ENCODE measurements at places on chromosomes 1 and 21.

DNA sequence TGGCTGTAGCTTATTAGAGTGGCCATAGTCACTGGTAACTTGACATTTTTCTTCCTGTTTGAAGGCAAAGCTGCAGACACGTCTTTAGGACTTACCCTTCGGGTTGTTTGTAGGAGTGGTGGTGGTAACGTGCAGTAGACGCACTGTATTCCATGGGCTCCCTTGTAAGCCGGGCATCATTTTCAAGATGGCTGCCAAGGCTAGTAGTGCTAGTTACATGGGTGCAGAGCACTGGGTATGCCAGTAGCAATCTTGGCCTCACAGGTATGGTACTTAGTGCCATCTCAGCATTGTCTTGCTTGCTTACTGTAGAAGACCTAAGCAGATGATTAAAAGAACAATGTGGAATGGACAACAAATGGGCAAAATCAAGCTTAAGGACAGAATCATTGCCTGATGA is 1.9 kb downstream of the YBX1 start:
- DNase-seq, result no peak

DNA sequence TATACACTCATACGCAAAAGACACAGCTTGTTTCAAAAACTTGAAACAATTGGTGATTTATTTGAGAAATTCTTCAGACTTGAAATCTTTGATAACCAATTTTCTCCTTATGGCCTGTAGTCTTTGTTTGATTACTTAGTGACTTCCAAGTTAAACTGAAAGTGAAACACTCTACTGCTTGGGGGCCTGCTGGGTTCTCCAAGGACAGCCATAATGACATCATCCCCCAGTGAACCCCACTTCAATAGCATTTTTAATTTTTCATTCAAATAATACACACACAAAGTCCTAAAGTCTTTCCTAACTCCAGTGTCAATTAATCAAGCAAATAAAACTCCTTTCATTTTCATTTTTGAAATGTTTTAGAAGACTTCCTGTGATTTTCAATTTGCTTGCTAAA is 59.2 kb downstream of the KRTAP19-8 start:
- DNase-seq, result no peak

DNA sequence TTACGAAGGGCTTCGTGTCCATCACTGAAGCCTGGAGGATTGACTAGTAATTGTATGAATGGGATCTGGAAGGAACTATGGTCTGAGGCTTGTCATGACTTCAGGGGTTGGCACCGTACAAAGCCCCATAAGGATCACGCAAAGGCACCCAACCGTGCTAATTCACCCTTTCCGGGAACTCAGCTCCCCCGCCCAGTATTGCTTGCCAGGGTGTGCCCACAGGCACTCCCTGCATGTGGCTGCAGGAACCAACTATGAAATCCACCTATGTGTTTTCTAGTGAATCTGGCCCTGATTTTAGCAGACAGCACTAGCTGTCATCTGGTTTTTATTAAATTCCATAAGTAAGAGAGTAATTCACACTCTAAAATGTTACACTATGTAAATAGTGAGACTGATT is 139.2 kb downstream of the TM2D1 start:
- no peak for DNase-seq

- no peak for DNase-seq
Measured at GRCh38 chr1:39677645-39678044, 5.7 kb upstream of the NT5C1A start.

- DNase-seq, result no peak
Measured at GRCh38 chr21:44298301-44298700, 1.6 kb upstream of the PFKL start.

DNA sequence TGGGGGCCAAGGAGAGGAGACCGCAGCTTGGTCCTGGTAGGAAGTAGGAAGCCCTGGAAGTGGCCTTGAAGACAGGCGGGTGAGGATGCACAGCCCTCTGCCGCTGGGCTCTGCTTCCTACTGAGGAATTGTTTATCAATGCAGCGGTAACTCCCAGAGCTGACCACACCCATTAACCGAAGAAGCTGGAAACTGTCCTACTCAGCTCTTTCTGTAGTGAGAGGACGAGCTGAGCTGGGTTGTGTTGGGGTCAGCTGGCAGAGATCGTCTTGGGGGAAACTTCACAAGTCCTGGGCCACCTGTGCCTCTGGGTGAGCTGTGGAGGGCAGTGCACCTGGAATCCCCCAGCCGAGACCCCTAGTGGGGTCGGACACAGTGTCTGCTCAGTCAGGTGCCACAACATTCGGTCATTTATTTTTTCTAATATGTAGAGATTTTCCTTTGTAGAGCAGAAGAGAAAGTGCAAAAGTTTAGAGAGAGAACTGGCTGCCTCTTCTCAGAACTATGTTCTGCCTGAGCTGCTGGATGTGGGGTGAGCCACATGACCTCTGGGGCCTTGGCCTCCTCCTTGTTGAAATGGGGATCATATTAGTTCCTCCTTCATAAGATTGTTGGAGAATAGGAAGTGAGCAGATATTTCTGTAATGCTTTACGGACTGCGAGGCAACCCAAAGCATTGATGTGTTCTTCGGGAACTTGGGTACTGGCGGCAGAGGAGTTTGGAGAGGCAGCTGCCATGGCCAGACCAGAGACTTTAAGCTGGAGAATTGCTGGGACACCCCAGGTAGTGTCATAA is 3.6 kb downstream of the NECAP2 start:
- no peak for DNase-seq

DNA sequence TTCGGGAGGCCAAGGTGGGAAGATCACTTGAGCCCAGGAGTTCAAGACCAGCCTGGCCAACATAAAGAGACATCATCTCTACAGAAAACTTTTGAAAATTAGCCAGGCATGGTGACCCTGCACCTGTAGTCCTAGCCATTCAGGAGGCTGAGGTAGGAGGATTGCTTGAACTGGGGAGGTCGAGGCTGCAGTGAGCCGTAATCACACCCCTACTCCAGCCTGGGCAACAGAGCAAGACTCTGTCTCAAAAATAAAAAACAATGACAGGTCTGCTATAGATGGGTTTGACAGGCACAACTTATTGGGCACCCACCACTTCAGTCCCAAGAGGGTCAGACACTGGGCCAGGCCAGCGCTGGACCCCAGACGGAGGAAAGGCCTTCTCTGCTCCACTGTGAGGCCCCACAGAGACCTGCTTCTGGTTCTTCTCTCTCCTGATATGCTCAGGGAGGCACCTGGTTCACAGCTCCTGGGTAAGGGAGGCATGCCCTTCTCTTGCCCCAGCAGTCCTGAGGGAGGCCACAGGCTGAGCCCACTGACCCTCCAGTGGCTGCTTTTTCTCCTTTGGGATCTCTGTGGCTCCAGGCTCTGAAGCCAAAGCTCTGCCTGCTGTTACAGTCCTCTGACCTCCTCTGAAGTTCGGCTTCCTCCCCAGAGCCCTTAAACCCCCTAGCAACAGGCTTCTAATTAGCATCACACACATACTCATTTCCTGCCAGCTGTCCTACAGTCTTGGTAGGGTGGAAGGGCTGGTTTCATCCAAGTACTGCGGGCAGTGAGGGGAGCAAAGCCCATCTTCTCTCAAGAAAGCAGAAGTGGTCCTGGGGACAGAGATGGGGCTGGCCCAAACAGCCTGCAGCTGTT is 14.4 kb downstream of the S100A16 start:
- no peak for DNase-seq

GRCh38 chr1:35115459-35116383 is 36.5 kb downstream of the ZMYM1 start:
- no peak for DNase-seq

GRCh38 chr1:95084317-95085176 is 11.8 kb upstream of the ALG14 start:
- DNase-seq, result no peak

DNA sequence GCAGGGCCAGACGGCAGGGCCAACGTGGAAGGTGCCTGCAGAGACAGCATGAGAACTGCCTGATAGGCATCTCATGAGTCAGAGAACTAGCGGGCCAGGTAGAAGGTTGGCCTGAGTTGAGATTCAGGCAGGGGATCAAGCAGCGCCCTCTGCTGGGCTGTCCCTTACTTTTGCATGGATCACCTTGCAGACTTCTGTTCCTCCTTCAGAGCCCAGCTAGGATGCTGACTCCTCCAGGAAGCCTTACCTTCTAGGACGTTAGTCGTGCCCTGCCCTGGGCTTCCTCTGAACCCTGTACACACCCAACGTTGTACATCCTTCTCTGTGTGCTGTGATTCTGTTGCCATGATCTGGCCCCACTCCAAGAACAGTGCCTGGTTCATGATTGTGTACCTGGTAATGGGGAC is 231.3 kb upstream of the VAMP3 start:
- DNase-seq, result no peak

GRCh38 chr1:246001837-246002230 is 505.2 kb downstream of the SMYD3 start:
- DNase-seq, result no peak

- DNase-seq, result no peak
Measured at GRCh38 chr21:45292399-45293219, 4.9 kb upstream of the POFUT2 start.

GRCh38 chr1:235074523-235075047 is 54.1 kb downstream of the TOMM20 start:
- no peak for DNase-seq

DNA sequence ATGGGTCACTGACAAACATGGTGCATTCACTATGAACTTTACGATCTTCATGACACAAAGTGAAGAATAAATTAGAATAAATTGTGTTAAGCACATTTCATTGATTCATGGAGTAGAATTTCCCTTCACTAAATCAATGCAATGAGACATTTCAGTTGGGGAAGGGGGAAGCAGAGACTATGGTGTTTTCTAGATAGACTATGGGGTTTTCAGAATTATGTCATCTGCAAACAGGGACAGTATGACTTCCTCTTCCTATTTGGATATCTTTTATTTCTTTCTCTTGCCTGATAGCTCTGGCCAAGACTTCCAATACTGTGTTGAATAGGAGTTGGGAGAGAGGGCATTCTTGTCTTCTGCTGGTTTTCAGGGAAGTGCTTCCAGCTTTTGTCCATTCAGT is 80.0 kb upstream of the C1orf105 start:
- DNase-seq, result no peak

- DNase-seq, result no peak
Measured at GRCh38 chr1:5448486-5448885, 543.7 kb downstream of the NPHP4 start.

DNA sequence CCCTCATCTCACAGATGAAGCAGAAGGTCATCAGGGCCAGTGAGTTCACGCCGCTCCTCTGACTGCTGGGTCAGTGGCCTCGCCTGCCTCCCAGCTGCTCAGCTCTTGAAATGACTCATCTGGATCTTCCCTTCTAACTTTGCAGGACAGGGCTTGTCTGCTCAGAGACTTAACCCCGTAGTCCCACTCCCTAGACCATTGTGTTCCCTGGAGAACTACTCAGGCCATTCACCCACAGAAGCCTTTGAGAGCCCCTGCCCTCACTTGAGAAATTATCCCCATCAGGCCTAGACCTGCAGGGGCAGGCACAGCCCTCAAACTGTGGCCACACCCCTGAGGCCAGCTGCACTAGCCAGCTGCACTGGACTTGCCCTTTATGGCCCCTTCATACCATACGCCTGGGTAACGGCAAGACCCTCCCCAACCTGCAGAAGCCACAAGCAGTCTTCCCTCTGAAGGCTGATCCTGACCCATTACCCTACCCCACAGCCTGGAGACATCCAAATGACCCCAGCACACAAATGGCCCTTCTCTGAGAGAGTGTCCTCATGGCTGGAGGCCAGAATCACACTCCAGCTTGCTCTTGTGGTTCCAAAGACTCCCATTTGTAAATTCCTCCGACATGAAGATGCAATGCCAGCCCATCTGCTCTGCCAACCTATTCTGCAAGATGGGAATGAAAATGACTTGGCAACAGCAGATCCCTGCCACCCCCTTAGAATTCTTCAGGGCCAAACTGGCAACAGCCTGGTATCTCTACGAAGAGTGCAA is 33.2 kb downstream of the RCSD1 start:
- no peak for DNase-seq

GRCh38 chr21:30713766-30714165 is 4.8 kb downstream of the KRTAP21-3 start:
- DNase-seq, result no peak

GRCh38 chr1:158037866-158038359 is 44.5 kb downstream of the KIRREL1 start:
- DNase-seq, result no peak

GRCh38 chr1:98981917-98982513 is 22.6 kb downstream of the PLPPR5 start:
- DNase-seq, result no peak

- no peak for DNase-seq
Measured at GRCh38 chr1:169250022-169250421, 117.6 kb downstream of the NME7 start.

GRCh38 chr1:66788231-66788939 is 12.7 kb downstream of the INSL5 start:
- no peak for DNase-seq

- DNase-seq, result no peak
Measured at GRCh38 chr1:97190326-97190725, 468.7 kb downstream of the PTBP2 start.

GRCh38 chr1:30789388-30790255 is 32.0 kb upstream of the LAPTM5 start:
- no peak for DNase-seq

- no peak for DNase-seq
Measured at GRCh38 chr1:82399093-82399492, 598.4 kb downstream of the ADGRL2 start.

- no peak for DNase-seq
Measured at GRCh38 chr1:81802707-81803430, 2.1 kb downstream of the ADGRL2 start.

GRCh38 chr1:65992165-65992821 is 199.6 kb downstream of the PDE4B start:
- DNase-seq, result no peak

DNA sequence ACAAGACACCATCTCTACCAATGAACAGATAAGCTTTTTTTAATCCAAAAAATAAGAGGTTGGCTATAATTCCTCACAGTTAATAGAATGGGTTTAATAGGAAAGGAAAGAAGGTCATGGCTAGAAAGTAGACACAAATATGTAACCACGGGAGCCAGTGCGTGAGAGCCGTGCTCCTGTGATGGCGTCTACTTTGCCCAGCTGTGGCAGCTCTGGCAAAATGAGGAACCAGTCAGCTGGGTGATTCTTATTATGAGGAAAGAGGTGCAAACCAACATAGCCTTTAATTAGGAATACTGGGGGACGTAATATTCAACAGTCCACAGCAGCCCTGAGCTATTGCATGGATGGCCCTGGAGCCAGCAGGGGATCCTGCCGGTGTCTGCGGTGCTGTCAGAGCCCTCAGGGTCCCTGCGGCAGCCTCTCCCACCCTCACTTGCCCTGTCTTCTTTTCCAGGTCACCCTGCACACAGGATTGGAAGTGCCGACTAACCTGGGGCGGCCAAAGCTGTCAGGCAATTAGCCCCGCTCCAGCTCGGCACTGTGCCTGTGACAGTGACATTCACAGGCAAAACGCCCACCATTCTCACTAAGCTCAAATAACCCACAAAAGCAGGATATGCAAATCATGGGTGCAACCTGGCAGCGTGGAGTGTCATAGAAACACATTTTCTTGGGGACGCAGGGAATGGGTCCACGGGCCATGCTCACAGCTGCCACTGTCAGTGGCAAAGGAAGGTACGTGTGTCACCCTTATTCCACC is 25.9 kb upstream of the GNPAT start:
- DNase-seq, result no peak

DNA sequence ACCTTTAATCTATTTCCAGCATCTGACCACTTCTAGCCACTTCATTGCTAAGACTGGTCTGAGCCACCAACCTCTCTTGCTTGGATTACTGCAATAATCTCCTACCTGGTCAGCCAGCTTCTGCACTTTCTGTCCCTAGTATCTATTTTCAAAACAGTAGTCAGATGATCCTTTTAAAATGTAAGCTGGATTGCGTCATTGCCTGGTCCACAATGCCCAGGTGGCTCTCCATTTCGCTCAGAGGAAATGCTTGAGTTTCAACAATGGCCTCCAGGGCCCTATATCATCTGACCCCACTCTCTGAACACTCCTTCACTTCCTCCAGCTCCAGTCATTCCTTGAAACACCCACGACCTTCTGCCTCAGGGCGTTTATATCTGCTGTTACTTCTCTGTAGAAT is 2.3 kb downstream of the FYB2 start:
- no peak for DNase-seq
